ENCODE measurements at places on chromosomes 1 and 21.

- DNase-seq = no peak
Measured at GRCh38 chr1:236753516-236753915, 41.6 kb upstream of the MTR start.

- no peak for DNase-seq
Measured at GRCh38 chr1:47188791-47189785, 748 bp downstream of the PDZK1IP1 start.

- no peak for DNase-seq
Measured at GRCh38 chr1:8314346-8315280, 3.3 kb upstream of the SLC45A1 start.

GRCh38 chr1:164846731-164847691 is 288.0 kb downstream of the PBX1 start:
- no peak for DNase-seq

GRCh38 chr1:109296782-109297181 is 10.0 kb downstream of the MYBPHL start:
- no peak for DNase-seq

GRCh38 chr1:205346956-205347574 is 9.7 kb downstream of the KLHDC8A start:
- DNase-seq = no peak

- no peak for DNase-seq
Measured at GRCh38 chr1:157551694-157552693, at the start of gene FCRL5. TSS of gene FCRL5 (minus strand) at chr1:157552515. CDS start at chr1:157552362, 153 bp downstream.

- no peak for DNase-seq
Measured at GRCh38 chr1:166813508-166814223, 25.6 kb upstream of the POGK start.

GRCh38 chr1:108570998-108571401 is 11.1 kb downstream of the EEIG2 start:
- DNase-seq = no peak

DNA sequence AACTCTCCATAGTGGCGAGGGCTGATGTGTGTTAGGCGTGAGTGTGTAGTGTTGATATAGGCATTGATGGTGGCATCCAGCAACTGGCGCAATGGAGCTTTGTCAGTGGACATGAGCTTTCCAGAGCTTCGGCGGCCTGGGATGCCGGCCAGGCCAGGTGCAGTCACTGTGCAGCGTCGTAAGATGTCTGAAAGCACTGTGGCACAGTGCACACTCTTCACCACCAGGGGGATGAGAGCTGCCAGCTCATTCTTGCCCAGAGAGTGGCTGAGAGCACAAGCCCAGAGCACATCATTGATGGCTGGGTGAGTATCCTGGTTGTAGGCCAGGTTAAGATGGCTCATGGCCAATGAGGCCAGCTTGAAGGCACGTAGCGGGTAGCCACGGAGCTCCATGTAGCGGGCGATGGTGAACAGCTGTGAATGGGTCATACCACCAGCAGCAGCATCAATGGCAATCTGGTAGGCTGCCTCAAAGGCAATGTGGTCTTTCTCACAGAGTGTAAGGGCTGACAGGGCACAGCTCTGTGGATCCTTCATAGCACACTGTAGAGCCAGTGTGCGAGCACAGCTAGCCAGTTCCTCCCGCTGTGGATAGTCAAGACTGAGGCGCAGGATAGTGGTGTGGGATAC is 6.7 kb downstream of the UROD start:
- DNase-seq = peak; percentile 5

GRCh38 chr1:170594066-170594626 is 62.2 kb downstream of the GORAB start:
- no peak for DNase-seq

- DNase-seq = no peak
Measured at GRCh38 chr1:91742848-91743292, 143.1 kb downstream of the TGFBR3 start.

- no peak for DNase-seq
Measured at GRCh38 chr1:40803902-40804301, 20.3 kb downstream of the KCNQ4 start.

DNA sequence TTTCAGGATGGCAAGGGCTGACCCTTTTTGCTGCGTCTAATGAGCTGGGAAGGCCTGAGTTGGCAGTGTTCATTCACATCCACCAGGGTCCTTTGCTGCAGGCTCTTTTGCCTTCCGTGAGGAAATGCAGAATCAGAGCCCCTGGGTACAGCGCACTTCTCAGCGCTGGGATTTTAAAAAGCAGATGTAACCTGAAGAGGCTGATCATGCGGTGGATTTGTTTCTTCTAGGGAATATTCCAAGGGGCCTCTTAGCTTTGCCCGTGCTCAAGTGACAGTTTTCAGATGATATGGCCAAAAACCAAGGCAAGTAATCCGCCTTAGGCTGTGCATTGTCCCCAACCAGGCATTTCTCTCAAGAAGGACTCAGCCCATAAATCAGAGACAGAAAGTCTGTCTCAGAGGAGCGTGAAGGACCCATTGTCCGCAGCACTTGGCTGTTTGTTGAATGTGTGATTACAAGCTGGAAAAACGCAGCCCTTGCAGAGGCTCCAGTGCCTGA is 237.6 kb downstream of the PTPRC start:
- no peak for DNase-seq

GRCh38 chr1:24309762-24310485 is 9.2 kb upstream of the GRHL3 start:
- no peak for DNase-seq

DNA sequence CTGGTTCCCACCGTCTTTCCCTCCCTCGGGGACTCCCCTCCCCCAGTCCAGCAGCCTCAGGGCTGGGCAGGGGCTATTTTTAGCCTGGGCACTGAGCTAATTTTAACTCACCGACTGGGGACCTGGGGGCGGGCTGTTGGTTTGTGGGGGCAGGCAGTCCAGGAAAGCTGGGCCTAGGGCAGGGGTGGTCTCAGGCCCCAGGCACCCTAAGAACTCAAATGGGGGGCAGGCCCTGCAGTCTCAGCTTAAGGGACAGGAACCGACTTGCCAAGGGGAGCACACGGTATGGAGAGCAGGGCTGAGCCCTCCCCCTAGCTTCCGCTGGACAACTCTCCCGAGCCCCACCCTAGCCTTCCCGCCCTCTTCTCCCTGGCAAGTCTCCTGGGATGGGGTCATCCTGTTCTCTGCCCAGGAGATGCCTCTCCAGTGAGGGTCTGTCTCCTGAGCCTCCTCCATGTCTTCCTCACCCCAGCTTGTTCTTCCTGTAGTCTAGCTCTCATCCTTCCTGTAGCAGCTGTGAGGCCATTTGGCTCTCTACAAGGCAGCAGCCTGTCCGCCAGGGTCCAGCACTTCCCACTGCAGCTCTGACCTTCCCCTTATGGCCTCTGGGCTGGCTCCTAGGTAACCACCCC is 10.1 kb downstream of the MEF2D start:
- no peak for DNase-seq

DNA sequence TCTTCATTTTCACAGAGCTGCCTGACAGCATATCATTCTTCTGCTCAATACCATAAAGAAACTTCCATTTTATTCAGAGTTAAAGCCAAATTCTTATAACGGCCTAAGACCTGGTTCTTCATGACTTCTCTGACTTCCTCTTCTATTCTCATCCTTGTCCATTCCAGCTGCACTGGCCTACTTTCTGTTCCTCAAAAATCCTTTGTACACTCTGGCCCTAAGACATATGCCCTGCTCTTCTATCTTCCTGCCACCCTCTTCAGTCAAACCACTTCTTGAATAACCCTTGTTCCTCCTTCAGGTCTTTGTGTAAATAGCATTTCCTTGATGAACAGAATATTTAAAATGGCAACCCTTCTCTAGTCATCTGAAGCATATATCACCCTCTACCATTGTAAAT is 1338.7 kb upstream of the ADGRL2 start:
- DNase-seq = no peak

All from GF-D8 (cell line).